ENCODE measurements at places on chromosomes 3 and 15.

GRCh38 chr3:112539825-112540650 lies 21.7 kb downstream of the ATG3 start:
- no peak for DNase-seq

- DNase-seq: no peak
Observed at GRCh38 chr3:178618197-178618596, 82.0 kb downstream of the KCNMB2 start.

DNA sequence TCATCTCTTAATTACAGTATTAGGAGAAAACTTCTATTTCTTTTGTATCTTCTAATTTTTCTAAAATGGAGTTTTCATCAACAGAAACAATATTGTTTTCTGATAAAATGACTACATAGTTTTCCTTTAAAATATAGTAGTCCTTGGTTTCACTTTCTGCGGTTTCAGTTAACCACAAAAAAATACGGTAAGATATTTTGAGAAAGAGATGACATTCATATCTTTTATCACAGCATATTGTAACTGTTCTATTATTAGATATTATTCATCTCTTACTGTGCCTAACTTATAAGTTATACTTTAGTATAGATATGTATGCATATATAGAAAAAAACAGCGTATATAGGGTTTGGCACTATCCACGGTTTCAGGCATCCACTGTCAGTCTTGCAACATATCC lies 2.3 kb downstream of the B4GALT4 start:
- DNase-seq: no peak

- peak; percentile 86 for DNase-seq
Observed at GRCh38 chr3:167406876-167407492, 26.9 kb upstream of the ZBBX start.

GRCh38 chr3:32110233-32110760 lies 3.9 kb downstream of the GPD1L start:
- no peak for DNase-seq

DNA sequence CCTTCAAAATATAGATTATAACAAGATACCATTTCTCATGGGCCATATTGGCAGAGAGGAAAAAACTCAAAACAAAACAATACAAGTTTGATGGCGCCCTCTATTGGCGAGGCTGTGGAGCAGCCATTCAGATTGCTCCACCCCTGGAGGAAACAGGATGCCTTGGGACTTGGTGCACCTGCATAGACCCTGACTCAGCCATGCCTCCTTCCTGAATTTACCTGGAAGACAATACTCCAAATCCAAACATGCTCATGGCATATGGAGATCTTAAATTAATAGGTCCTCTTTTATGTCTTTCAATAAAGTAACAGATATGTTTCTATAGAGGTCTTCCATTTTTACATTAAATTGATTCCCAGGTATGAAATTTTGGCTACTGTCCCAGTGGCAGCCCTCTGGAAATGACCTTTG lies 90.0 kb downstream of the APBA2 start:
- no peak for DNase-seq

DNA sequence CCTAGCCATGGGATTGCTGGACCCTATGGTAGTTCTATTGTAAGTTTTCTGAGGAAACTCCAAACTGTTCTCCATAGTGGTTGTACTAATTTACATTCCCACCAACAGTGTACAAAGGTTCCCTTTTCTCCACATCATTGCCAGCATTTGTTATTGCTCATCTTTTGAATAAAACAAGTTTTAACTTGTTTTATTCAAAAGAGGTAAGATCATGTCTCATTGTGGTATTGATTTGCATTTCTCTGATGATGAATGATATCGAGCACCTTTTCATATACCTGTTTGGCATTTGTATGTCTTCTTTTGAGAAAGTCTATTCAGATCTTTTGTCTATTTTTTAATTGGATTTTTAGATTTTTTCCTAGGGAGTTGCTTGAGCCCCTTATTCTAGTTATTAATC lies 819.1 kb downstream of the TUSC7 start:
- DNase-seq: no peak

- no peak for DNase-seq
Observed at GRCh38 chr3:24229468-24230221, 265.0 kb downstream of the THRB start.
